ENCODE measurements at places on chromosomes 5 and 9.

DNA sequence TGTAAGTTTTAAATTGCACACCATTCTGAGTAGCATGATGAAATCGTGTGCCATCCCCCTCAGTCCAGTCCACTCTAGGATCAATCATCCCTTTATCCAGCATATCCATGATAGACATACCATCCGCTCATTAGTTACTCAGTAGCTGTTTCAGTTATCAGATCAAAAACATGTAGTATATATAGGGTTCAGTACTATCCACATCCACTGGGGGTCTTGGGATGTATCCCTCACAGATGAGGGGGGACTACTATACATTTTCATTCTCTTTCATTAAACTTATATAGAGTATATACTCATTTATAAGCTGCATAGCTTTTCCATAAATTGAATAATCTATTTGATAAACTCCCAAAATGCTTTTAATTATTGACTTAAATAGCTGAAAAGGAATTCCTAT is 67.6 kb downstream of the MEIKIN start:
- DNase-seq = no peak

GRCh38 chr5:149632311-149633251 is 51.3 kb downstream of the ARHGEF37 start:
- DNase-seq = no peak

GRCh38 chr9:20640331-20641187 is 18.3 kb upstream of the MLLT3 start:
- DNase-seq = no peak

DNA sequence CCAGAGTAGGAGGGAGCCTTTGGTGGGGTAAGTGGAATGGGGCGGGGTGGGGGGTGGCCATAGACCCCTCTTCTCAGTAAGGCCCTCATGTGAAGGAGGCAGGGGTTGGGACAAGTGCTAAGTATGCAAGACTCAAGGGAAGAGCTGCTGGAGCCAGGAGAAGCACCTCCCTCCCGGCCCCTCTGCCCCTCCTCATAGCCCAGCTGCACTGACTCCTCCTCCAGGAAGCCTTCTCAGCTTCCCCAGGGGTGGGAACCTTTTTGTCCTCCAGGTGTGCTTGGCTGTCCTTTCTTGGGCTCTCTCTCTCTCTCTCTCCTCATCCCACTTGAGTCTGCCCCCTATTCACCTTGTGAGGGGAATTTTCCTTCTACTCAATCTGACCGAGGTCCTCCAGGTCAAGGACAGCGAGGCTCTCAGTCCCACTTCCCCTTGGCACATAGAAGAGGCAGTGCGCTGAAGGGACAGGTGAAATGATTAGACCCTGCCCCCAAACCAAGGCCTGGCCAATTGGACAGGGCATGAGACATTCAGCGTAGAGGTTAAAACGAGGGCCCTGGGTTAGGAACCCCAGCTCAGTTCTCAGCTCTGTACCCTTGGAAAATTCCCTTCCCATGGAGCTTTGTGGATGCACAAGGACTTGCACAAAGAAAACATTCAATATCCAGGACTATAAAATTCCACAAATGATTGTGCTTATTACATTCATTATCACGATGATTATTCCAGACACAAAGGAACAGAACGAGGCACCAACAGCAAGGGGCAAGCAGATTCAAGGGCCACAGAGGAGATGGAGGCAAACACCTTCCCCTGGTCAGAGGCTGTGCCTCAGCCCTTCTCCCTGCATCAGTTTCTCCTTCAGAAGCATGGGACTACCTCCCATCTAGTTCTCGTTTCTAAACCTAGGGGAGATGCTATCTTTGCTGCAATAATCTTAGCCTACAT is 45.6 kb upstream of the IL17B start:
- DNase-seq = no peak

Measured in right lung (tissue), 10 donors.